ENCODE measurements at places on chromosomes 12 and 14.

DNA sequence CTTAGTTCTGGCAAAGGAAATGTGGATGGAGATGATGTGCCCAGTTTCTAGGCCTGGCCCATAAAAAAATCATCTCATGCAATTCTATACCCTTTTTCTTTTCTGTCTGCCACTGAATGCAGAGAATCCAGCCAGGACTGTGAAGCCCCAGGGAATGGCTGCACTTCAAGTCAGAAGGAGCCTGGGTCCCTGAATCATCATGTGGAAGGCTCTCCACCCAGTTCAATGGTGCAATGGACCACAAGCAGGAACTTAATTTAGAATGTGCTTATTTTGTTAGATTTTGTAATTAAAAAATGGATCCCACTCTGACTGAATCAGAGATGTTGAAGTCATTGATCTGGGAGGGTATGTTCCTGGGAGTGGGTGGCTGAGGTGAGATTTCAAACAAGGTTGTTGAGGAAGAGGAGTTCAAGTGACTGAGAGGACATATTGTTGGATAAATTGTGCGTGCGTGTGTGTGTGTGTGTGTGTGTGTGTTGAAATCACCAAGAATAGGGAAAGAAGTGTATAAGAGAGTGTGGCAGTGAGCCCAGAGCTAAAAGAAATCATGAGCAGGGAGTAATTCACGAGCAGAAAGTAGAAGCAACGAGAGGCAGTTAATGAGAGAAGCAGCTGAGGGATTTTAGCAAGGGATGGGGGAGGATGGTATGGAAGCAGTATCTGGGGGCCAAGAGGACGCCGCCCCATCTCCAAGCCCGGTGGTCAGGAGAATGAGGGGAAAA is 125.4 kb downstream of the TMX1 start:
- no peak for DNase-seq

- no peak for DNase-seq
Observed at GRCh38 chr14:23128969-23129758, 10.1 kb upstream of the CEBPE start.

DNA sequence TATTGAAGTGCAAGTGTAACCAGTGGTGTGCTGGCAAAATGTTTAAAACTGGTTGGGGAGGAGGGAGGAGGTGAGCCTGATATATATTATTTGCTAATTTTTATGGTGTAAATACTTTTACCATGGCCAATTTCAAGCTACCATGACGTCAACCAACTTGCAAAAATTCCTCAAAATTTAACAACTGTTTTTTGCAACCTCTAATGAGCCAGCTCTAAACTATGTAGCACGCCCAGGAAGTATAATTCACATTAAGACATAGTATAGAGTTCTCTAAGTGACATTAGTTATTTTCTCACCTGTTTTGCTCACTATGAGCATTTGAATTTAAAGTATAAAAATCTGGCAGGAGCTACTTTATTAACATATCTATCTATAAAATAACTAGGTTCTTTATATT is 41.4 kb downstream of the ATL1 start:
- no peak for DNase-seq

- no peak for DNase-seq
Observed at GRCh38 chr12:101946233-101946611, 68.8 kb downstream of the DRAM1 start.

- no peak for DNase-seq
Observed at GRCh38 chr12:99343960-99344359, 303.6 kb upstream of the GARIN6 start.

- DNase-seq, result no peak
Observed at GRCh38 chr12:5038781-5039311, 4.8 kb upstream of the KCNA5 start.

DNA sequence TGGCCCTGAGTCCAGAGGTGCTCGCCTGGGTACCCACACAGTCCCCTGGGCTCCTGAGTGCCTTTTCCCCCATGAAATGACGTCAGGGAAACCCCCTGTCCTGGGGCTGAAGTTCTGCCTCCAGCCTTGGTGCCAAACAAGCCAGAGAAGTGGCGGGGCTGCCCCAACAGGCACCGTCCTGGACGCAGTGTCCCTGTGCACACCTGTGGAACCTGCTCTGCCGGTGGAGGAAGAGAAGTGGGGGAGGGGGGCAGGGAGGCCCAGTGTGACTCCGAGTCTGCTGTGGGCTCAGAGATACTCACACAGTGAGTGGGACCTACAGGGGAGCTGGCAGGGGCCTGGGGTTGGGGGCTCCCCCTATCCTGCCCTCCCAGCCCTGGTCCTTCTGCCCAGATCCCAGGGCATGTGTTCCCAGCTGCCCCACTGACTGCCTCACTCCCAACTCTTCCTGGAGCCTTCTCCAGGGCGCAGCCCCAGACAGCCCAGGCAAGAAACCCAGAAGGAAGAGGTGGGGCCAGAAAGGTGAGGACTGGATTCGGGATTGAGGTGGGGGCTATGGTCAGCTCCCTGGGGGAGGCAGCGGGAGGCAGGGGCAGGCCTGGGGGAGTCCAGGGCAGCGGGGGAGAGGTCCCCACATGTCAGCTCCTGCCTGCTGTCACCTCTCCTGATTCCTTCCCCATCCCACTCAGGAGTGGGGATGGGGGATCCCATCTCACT is 24.7 kb downstream of the CCDC85C start:
- no peak for DNase-seq

DNA sequence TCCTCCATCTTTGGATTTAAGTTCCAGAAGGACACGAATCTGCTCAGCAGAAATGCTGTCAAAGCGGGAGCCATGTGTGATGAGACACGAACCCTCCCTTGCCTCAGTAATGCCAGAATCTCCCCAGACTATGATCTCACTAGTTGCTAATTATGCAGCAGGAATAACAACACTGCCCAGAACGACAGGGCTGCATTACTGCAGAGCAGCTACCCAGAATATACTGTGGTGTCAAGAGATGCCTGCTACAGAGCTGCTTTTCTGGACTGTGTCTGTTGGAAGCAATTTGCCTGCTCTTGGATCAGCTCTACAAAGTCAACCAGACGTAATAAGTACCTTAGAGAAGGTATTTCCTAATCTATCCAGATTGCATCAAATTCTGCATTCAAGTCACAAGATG is 5.5 kb downstream of the CSRNP2 start:
- no peak for DNase-seq

DNA sequence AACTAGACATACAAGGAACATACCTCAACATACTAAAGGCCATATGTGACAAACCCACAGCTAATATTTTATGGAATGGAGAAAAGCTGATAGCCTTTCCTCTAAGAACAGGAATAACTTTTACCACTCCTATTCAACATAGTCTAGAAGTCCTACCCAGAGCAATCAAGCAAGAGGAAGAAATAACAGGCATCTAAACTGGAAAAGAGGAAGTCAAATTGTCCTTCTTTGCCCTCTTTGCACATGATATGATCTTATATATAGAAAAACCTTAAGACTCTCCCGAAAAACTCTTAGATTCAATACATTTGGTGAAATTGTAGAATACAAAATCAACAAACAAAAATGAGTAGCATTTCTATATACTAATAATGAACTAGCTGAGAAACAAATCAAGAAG is 110.0 kb downstream of the ATP23 start:
- no peak for DNase-seq

DNA sequence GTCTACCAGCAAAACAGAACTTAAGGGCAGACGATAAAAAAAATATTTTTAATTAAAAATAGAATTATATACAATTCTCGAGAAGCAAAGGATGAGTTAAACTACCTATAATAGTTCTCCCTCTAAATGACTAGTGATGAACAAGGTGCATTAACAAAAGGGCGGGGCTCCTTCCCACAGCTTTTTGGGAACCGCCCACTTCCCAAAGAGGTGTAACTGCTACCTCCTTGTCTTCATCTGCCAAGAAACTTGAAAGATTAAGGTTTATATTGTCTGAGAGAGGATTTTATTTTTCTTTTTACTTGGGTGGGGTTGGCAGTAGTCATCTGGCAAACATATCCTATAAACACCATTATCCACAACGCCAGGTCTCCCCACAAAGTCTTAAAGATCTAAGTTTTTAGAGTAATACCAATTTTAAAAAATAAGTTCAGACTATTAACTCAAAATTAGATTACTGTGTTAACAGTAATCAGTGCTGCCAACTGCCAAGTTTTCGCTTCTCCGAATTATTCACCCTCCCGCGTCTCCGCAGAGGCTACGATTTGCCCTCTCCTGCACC is 938 bp downstream of the RALGAPA1 start:
- no peak for DNase-seq

DNA sequence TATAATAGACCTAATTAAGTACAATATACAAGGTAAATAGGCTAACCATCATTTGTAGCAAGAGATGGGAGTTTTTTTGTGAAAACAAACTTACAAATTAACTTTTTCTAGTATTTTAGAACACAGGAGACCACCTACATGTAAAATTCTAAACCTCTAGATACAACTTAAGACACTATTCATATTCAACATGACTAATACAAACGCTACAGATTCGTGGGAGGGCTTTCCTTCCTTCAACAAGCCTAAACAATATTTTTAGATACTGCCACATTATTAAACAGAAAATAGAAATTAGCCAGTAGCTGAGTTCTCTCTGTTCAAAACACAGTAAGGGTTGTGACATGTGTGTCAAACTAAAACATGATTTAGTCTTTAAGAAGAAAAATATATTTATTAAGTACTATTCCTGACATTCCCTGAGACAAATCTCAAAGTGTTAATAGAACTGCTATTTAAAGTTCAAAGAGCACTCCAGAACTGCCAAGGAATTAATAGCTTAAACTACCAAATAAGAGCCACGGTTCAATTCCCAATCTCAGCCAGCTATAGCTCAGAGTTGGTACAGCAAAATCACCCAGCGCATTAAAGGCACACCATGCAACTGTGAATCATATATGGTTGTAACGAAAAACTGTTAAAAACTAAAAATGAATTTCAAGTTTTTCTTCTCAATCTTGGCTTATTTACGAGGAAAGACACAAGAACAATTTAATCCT is 10.7 kb downstream of the MED13L start:
- no peak for DNase-seq

- DNase-seq, result no peak
Observed at GRCh38 chr14:24986206-24986893, 63.6 kb downstream of the STXBP6 start.

DNA sequence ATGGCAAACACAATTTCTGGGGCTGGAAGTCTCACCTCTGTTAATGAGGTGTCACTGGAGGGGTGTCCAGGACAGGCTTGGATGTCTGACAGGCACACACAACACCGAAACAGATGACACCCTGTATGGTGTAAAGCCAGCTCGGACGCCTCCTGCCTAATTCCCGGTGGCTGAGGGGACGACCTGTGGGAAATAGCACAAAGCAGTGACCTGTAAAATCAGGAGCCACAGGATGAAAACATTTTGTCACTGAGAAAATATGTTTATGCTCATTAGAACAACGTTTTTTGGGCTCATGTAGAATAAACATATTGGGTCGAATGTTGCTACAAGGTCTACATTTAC is 285.0 kb upstream of the RTL1 start:
- DNase-seq, result no peak

DNA sequence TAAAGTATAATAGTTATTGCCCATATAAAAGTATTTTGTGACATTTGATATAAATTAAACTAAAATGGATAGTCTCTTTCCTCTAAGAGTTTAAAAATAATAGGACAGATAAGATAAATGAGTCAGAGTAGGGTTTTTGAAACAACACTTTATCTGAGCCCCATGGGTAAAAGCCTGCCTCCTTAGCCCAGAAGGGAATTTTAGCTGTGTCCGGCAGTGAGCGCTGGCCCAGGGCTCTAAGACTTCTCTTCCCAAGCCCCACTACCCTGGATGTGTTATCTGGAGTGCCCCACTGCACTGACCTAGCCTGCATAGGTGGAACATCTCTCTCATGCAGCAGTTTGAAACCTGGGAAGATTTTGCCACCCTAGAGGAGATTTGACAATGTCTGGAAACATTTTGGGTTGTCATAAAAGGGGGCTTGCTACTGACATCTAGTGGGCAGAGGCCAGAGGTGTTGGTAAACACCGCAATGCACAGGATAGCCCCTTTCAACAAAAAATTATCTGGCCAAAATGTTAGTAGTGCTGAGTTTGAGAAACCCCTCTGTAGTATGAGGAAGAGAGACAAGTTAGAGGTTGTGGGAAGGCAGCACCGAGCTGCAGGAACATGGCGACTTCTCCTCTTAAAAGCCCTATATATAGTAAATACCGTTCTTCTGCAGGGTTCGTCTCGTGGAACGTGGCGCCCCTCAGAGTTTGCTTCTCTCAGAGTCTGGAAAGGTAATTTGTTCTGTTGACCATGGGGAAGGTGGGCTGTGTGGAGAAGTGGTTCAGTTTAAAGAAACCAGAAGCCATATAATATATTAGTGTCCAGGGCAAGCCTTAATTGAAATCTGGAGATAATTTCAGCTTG is 29.3 kb upstream of the ATF1 start:
- peak; percentile 6 for DNase-seq

GRCh38 chr14:51547260-51547659 is 104.5 kb upstream of the FRMD6 start:
- no peak for DNase-seq

DNA sequence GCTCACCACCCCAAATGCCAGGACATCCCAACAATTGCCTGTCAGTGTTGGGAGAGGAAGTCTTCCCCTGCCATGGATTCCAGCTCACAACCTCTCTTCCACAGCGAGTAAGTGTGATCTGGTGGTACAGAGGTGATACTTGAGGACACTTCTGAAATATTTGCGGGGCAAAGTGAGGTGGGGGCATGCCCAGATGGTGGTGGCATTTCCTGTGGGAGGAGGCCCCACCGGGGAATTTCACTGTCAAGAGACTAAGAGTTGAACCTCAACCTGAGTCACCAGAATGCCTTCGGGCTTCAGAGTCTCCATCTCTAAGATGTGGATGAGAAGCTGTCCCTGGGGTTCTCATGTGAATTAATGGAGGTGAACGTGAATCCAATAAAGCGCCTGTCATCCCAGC is 122.3 kb upstream of the RFLNA start:
- DNase-seq, result no peak

- no peak for DNase-seq
Observed at GRCh38 chr14:32900547-32900946, 38.1 kb upstream of the NPAS3 start.

- DNase-seq, result no peak
Observed at GRCh38 chr12:131432532-131433260, 278.2 kb upstream of the SFSWAP start.

- DNase-seq, result no peak
Observed at GRCh38 chr12:114858388-114859146, 174.6 kb upstream of the TBX3 start.

GRCh38 chr12:20507711-20508110 is 139.4 kb downstream of the PDE3A start:
- DNase-seq, result no peak

DNA sequence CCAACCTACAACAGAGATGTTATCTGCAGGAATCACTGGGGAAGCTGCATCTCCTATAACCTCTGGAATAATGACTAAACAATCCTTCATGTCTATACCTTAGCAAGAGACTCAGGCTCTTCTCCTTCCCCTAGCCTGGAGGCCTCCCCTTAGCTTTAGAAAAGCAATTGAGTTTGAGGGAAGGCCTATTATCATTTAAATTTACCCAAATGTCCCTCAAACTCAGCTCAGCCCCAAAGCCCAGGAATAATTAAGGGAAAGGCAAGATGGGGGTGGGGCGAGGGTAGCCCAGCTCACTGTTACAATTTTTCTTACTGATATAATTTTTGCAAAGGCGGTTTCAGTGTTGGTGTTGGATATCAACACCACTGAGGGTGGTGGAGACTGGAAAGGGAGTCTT is 151.4 kb upstream of the EEA1 start:
- no peak for DNase-seq

- DNase-seq, result no peak
Observed at GRCh38 chr14:76780875-76781647, 19.8 kb downstream of the VASH1 start.
